Breast epithelium (tissue), 4 donors: ENCODE measurements at places on chromosomes 6 and 20. TPM values are rescaled to one million over a fixed set of nuclear protein-coding genes. Genes with fewer than 3 reads are reported as not detected.
A peak's percentile ranks its signal among the peaks of the same experiment; 100 is the strongest.

DNA sequence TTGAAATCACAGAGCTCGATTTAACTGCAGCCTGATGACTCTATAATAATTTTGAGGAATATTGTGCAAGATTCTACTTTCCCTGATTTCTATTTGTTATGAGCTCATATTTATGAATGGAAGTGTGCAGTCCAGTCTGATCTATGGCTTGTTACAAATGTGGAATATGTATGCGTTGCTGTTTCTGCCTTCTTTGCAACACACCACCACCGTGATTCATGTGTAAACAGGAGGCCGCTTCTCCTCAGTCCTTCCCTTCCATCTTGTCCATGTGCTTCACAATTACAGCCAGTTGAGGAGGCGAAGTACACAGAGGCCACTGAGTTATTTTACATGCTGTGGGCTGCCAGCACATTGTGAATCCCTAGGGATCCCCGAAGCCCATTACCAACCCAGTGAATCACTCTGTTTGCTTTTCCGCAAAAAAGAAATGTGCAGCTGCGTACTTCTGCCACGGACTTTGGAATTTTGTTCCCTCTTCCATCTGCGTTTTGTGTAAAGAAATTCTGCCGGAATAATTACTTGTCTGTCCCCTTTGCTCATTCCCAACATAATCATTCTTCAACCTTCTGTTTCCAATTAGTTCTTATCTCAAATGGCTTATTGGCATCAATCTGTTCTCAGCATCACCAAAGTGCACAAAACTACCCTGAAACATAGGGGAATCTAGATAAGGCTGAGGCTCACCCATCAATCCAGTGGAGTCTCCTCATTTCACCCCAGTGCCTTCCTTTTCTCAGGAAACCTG, 551.6 kb upstream of the CITED2 start:
- no peaks in the 10 kb centered on the region for H3K4me1 ChIP-seq
- no peaks in the 10 kb centered on the region for H3K36me3 ChIP-seq
- no peak for DNase-seq
- H3K4me3 ChIP-seq: no peak overlapping the region

The MAFB gene
- 39.0 TPM for total RNA-seq

The SLC12A5 gene
- total RNA-seq: not detected

The RBBP8NL gene
- not detected for total RNA-seq

DNA sequence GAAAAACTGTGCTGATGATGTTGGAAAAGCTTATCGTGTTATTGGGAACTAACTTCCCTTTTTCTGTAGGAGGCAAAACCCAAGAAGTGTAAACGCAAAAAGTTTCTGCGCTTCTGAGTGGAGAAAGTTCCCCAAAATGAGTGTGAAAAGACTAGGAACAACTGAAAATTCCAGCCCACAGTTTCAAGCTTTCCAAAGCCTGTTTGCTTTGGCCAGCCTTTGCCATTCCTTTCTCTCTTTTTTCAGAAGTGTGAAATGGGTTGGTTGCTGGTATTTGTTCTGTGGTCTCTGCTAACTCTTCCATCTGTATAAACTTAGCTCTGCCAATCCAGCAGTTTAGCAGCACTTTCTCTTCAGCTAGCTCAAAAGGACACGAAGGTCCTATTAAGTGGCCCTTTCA, 491.3 kb downstream of the MAFB start:
- no peak for DNase-seq
- no peaks in the 10 kb centered on the region for H3K27me3 ChIP-seq
- H3K4me1 ChIP-seq: no peaks in the 10 kb centered on the region
- H3K27ac ChIP-seq: peak overlapping the region; percentile 5
- H3K4me3 ChIP-seq: no peak overlapping the region

The IL17A gene
- not detected for total RNA-seq

The RFX6 gene
- under 0.01 TPM for total RNA-seq

The BHLHE23 gene
- not detected for total RNA-seq

- H3K27ac ChIP-seq: no peak overlapping the region
- no peaks in the 10 kb centered on the region for H3K4me1 ChIP-seq
- no peak overlapping the region for H3K4me3 ChIP-seq
- DNase-seq: no peak
- no peaks in the 10 kb centered on the region for H3K36me3 ChIP-seq
These were observed 4.9 kb upstream of the BTBD3 start for GRCh38 chr20:11912659-11913415.

- H3K27me3 ChIP-seq: no peaks in the 10 kb centered on the region
- peaks cover 7% of the 10 kb centered on the region for H3K4me1 ChIP-seq
- H3K27ac ChIP-seq: no peak overlapping the region
These were observed 7.3 kb downstream of the ZKSCAN3 start for GRCh38 chr6:28357036-28357435.

The AGER gene
- 2.6 TPM for total RNA-seq

- no peak overlapping the region for H3K27ac ChIP-seq
- H3K36me3 ChIP-seq: no peaks in the 10 kb centered on the region
- H3K27me3 ChIP-seq: no peaks in the 10 kb centered on the region
- no peaks in the 10 kb centered on the region for H3K4me1 ChIP-seq
These were observed 120.9 kb downstream of the COL12A1 start for GRCh38 chr6:75084872-75085381.

The TMEM74B gene
- total RNA-seq: 1.1 TPM
